Tongue (tissue), 3 donors: ENCODE measurements at places on chromosomes 12 and 14. TPM values are rescaled to one million over a fixed set of nuclear protein-coding genes. Genes with fewer than 3 reads are reported as not detected.

GRCh38 chr12:93689076-93689834 lies 12.1 kb downstream of the CRADD start:
- DNase-seq = peak; percentile 81

DNA sequence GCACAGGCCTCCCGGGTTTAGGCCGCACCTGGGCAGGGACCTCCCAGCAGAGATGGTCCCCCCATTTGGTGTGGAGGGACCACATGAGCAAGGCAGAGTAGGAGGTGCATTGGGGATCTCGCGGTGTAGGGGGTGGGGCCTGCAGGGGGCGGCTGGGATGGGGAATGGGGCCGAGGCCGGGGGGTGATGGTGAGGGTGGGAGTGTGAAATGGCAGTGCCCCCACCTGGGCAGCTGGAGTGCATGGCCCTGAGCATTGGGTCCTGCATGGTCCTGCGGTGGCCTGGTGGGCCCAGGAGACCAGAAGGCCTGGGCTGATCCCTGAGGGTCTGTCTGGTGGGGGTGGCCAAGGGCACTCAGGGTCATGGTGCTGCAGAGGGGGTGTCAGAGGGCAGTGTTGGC lies 111.8 kb downstream of the KIF26A start:
- no peak for DNase-seq

Gene LIN52
- 9.5 TPM for total RNA-seq

Gene TAS2R8
- not detected for total RNA-seq

DNA sequence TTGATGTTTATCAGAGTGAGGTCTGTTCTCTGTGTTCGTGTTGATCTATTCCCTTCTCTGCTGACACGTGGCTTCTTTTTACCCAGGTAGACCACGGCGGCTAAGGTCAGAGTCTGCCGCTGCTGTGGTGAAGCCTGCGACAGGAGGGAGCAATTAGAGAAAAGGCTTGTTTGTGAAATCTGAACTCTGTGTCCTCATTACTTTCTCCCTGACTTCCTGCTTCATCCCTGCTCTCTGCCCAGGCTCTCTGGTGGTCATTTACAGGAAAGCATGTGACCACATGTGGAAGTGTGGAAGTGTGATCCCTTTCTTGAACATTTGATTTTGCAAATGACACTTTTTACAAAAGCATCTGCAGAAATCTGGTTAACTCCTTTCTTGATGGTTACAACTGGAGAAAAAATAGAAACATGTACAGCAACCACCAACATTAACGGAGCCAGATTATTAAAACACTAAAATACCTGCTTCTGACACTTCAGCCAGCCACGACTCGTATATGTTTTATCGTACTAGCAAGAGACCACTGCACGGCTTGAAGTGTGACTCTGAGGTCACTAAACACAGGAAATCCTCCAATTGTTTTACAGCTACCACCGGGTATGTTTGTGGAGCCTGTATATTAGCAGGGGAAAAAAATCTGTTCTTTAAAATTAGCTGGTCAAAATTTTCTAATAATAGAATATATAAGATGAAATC lies 388.6 kb upstream of the TMPO start:
- DNase-seq = peak; percentile 33

GRCh38 chr12:92462049-92462448 lies 240.7 kb upstream of the PLEKHG7 start:
- no peak for DNase-seq

GRCh38 chr12:9134981-9135628 lies 19.4 kb upstream of the A2M start:
- peak; percentile 72 for DNase-seq

GRCh38 chr12:124913474-124914391 lies 717 bp downstream of the UBC start:
- peak; percentile 87 for DNase-seq

DNA sequence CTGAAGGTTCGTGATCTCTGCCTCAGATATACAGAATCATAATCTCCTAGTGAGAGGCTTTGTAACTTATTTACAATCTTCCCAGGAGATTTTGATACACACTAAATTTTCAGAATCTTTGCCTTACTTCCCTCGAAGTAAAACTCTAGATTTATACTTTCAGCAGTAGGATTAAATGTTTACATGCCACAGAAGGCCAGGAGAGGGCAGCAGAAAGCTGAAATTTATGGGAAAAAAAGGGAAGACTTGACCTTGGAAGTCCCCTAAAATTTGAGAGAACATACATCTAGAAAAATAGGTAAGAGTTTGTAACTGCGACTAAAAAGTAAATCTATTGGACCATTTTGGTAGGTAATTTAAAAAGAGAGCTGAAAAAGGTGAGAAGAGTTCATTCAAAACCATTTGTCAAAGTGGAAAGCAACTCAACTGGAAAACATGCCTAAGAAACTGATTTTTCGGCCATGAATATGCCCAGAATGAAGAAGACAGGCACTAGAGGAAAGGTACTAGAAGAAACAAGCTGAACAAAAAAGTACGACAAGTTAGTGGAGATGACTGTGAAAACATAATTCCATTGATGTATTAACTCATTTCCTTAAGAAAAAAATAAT lies 242.0 kb upstream of the MDGA2 start:
- peak; percentile 66 for DNase-seq

Gene CNTN1
- 35.4 TPM for total RNA-seq

DNA sequence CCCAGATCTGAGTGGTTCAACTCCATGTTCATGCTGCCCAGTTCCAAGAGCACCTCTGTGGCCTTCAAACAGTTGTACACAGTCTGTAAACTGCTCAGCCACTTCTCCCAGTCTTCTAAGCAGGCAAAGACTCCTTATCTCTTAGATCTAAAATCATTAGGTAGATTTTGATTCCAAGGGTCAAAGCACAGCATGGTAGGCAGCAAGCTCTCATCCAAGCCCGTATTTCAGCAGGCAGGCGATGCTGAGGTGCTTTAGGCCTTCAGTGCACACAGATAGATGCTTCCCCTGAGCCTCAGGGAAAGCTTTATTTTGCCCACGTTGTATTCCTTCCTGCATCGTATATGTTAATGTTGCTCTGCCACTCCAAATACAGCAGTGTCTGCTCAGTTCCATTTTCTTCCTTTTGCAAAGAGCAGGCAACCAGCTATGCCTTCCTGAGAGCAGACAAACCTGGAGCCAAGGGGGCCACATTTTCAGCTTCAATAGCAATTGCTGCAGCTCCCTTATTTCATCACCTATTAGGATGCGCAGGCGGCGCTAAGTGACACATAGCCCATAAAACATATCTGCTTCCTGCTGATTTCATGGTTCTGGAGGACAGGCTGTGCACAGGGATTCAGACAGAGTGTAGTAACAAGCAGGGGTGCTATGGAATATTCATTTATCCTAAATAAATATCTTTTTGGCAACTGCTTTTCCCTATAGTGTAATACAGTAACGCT lies 67.5 kb downstream of the ETV6 start:
- no peak for DNase-seq

DNA sequence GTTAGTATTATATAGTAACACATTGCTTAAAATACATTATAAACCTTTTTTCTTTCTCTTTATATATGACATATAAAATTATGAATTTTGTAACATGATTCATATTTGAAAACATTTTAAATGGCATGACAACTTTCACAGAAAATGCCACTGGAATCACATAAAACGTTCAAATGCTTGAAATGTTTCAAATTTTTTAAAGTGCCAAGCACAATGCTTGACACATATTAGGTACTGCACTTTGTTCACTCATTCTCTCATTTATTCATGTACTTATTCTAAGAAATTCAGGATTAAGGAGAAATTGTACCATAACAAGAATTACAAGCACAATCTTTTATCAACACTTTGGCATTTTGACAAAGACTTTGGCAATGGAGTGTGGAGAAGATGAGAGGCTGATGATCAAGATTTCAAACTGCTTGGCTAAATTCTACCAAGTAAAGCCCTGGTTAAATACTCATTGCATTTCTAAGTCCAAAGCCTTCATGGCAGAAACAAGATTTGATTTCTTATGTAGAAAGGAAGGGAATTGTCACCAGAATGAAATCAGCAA lies 232.2 kb downstream of the C12orf50 start:
- peak; percentile 26 for DNase-seq

Gene PRKD1
- total RNA-seq = 19.2 TPM

Gene APOLD1
- total RNA-seq = 37.6 TPM

GRCh38 chr12:1863823-1864222 lies 43.5 kb downstream of the LRTM2 start:
- no peak for DNase-seq

DNA sequence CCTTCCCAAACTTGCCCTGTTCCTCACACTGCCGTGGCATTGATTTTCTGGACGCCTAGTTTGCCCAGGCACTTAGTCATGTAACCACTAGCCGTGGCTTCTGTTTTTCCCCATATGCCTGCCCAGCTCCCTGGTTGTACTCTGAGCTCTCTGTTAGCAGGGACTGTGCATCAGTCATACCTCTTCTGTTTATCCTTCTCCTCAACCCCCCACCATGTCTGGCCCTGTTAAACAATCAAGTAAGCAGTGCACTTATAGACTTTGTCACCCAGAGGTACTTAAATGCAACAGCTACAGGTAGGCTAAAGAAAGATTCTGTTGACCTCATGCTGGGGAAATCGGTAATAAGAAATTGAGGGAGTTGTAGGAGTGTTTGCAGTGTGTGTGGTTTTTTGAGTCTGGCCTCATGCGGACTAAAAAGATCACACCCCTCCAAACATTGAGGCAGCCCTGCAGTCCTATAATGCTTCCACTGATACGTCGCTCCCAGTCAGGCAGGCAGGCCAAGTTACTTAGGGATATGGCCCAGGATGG lies 17.0 kb downstream of the UBE3B start:
- DNase-seq = no peak

Gene SPX
- 19.8 TPM for total RNA-seq

Gene DLGAP5
- total RNA-seq = 12.6 TPM

Gene A2M
- total RNA-seq = 296 TPM

- DNase-seq = no peak
Measured at GRCh38 chr12:132085291-132085635, 58.9 kb downstream of the DDX51 start.

- DNase-seq = peak; percentile 27
Measured at GRCh38 chr12:52436000-52436827, 2.0 kb upstream of the KRT75 start.

Gene ACVRL1
- 82.7 TPM for total RNA-seq

DNA sequence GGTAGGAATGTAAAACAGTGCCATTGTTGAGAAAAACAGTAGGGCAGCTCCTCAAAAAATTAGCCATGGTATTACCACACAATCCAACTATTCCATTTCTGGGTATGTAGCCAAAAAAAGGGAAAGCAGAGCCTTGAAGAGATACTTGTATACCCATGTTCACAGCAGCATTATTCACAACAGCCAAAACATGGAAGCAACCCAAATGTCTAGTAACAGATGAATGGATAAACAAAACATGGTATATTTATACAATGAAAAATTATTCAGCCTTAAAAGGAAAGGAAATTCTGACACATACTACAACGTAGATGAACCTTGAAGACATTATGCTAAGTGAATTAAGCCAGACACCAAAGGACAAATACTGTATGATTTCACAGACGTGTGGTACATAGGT lies 67.6 kb upstream of the GNG2 start:
- peak; percentile 89 for DNase-seq

DNA sequence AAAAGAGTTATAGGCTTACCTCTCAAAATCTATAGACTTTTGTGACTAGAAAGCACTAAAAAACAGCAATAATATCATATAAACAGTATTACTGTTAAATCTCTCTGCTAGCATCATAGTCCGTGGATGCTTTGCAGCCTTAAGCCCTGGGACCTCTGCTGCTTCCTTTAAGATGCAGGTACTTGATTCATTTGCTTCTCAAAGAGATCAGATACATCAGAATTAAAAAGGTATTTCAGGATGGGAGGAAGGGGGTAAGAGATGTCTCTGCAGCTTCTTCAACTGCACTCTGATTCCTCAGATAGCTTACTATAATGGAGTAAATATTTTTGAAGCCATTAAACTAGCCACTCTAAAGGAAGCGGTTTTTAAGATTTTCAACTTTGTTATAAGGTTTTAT lies 49.3 kb downstream of the PAPLN start:
- no peak for DNase-seq

GRCh38 chr14:31271648-31272047 lies 64.1 kb upstream of the HECTD1 start:
- DNase-seq = no peak

GRCh38 chr14:39102265-39102968 lies 618 bp downstream of the SEC23A start:
- DNase-seq = peak; percentile 60

Gene SELPLG
- total RNA-seq = 2.2 TPM

DNA sequence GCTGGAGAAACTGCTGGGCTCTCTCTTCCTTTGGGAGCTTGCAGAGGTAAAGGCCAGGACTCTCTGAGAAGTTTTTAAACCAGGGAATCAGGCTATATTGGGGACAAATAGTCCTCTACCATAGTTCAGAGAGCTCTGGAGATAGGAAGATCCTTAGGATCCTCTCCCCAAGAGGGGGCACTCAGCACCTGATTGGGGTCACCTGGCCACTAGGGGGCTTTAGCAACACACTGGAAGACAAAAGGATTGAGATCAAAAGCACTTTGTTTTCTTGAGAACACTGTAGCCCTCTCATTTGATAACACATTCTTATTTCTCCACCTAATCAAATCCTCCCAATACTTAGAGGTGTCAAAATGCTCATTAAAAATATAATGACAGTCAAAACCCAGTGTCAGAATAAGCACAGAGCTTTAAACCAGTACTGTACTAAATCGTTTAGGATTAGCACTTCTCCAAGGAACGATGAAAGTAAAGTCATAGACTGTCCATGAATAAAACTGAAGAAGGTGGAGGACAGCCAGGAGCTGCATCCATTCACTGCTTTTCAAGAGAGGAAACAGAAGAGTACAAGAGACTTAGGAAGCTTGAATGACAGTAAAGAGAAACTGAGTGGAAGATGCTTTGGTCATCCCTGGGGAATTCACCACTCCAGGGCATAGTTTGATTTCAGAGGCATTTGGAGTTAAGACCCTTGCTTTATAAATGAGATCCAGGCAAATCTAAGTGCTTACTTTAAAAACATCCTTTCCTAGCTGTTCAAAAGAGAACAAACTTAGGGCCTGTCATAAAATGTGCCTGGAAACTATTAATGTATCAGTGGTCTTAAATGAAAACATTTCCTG lies 26.5 kb downstream of the BMP4 start:
- DNase-seq = peak; percentile 38

DNA sequence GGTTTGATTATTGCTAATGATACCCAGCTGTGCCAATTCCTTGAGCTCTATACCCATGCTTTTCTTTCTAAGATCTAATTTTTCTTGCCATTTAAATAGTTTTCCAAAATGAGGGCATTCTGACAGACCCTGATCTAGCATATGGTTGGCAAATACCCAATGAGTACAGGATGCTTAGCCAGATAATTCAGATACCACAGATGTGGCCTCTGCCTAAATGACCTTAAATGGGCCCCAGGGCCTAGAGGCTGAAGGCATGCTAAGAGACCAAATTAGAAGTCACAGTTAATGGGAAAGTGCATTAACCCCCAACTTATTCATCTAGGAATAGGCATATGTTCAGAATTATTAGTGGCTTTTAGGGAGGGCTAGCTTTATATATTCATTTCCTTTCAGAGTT lies 122.3 kb upstream of the CNOT2 start:
- peak; percentile 3 for DNase-seq

Gene PTCSC3
- not detected for total RNA-seq

DNA sequence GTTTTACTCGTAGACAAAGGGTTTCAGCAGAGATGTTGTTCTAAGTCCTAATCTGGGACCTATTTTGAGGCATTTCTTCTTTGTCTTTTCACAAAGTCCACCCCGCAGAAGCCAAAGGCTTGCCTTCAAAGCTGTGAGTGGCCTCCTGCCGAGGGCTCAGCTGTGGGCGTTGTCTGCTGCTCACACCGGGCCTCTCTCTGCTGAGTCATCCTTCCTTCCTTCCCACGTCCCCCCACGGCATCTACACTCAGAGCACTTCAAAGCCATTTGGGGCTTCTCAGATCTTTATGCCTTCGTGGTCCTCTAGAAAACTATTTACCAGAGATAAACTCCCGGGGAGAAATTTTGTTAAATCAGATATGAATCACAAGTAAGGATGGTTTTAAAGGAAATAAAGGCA lies 115.9 kb upstream of the TMPO start:
- peak; percentile 11 for DNase-seq
